Gastrocnemius medialis (tissue), 4 donors: ENCODE measurements at places on chromosomes 11 and 22.
A peak's percentile ranks its signal among the peaks of the same experiment; 100 is the strongest.

DNA sequence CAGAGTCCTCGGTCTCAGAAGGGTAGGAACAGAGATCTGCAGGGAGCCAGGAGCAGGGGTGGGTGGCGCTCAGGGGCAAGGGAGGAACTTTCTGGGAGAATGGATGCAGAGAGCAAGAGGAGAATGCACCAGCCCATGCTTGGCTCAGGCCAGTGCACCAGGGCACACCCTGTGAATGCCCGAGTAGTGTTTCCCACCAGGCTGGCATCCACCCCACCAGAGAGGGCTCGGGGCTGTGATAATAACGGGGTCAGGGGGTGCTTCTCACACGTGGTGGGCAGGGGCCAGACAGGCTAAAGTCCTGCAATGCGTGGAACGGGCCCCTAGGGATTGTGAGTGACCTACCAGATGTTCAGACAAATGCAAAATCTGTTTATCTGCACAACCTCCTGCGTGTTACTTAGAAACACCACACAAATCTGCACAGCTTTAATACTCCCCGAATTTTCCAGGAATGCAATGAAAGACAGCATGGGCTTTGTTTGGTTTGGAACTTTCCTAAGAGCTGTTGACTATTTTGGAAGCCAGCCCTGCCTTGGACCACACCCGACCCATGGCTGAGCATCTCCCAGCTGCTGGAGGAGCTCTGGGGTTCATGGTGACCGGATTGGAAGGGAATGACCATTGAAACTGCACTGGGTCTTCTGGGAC, 368.3 kb downstream of the SHANK2 start:
- DNase-seq: no peak

- DNase-seq: no peak
Observed at GRCh38 chr11:64032050-64032449, 3.7 kb upstream of the FLRT1 start.

DNA sequence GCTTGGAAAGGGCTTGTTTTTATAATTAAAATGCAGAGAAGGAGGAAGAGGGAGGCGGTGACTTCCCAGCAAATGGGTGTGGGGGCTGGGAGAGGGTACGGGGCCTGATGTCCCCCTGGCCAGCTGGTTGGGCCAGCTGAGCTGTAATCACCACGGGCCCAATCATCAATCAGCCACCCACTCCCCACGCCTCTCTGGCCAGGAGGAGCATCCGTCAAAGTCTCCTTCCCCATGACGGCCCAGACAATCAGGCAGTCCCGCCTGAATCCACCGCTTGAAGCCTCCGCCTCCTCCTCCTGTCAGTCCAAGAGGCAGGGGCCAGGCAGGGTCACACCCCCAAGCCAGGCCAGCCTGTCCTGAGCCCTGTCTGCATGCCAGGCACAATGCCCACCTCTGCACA, 13.3 kb upstream of the CABP7 start:
- no peak for DNase-seq

GRCh38 chr11:120908461-120909181, 115.3 kb upstream of the TBCEL start:
- no peak for DNase-seq

DNA sequence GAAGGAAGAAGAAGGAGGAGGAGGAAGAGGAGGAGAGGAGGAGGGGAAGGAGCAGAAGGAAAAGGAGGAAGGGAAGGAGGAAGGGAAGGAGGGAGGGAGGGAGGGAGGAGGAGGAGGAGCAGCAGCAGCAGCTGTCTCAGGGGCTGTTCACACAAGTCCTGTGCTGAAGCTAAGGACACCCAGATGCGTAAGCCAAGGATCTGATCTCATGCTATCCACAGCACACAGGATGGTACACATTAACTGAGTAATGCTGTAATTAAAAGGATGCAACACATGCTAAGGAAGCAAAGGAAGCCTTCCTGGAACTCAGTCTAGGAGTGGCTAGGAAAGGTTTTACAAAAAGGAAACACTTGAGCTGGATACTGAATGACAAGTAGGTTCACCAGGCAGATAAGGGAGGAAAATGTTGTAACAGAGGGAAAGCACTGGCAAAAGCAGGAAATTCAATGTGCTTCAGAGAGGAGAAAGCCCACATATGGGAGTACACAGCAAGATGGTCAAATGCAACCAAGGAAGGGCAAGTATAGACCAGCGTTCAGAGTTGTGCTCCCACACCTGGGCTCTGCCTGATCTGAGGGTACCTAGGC, 32.0 kb downstream of the TRIM66 start:
- DNase-seq: no peak

DNA sequence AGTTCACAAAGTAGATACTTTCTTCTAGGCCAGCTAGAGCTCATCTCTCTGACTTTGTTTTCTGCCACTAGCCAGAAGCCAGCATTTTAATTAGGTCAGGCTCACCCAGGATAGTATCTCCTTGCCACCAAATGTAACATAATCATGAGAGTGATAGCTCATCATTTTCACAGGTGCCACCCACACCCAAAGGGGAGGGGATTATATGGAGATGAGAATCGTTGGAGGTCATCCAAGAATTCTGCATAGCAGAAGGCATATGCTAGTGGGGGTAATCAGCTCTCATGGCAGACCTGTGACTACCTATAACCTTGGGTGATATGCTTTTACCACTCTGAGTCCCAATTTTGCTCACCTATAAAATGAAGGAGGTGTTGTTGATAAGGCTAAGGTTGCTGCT, 523.0 kb downstream of the METTL15 start:
- DNase-seq: no peak

- DNase-seq: no peak
Observed at GRCh38 chr11:66546966-66547661, 411 bp downstream of the ACTN3 start.

DNA sequence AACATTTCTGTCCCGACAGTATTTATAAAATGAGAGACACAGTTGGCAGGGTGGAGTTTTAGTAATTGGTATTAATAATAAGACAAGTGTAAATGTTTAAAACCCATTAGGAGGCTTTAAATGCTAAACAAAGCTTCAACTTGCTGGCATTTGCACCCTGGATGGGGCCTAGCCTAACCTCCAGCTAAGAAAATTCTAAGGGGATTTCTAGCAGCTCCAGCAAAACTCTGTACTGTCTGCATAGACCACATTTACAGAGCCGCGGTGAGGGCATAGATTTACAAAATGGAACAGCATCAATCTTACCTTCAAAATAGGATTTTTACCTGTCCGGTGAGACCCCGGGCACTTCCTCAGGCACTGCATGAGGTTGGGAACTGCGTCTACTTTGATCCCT, 113.9 kb upstream of the ANO1 start:
- no peak for DNase-seq

- no peak for DNase-seq
Observed at GRCh38 chr11:83441171-83441570, 155.0 kb upstream of the CCDC90B start.

- no peak for DNase-seq
Observed at GRCh38 chr22:44341431-44342346, 28.9 kb upstream of the SHISAL1 start.

- DNase-seq: no peak
Observed at GRCh38 chr11:79691445-79691844, 250.6 kb upstream of the TENM4 start.

DNA sequence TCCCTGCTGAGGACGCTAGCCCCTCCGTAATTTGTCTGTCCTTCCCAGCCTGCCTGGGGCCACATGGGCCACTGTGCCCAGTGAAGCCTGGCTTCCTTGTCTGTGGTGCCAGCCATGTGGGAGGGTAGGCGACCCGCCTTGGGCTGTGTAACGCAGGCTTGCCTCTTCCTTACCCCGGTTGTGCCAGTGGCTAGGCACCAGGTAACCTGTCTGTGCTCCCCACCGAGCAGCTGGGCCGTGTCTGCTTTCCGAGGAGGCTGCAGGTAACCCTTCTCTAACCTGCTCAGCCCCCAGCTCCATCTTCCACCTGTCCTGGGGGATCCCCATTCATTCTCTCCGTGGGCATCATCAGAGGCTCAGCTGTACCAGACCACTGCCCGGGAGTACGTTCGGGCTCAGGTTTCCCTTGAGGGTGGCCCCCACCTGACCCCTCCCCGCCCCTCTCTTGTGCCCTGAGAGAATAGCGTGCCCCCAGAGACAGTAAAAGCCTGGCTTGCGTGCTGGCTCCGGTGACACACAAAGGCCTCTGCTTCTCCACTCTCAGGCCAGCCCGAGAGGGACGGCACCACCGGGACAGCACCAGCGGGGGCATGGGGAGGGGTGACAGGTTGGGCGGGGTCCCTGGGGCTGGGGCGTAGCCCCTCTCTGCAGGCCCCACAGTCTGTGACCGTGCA, 79.1 kb downstream of the CDKN1C start:
- peak; percentile 1 for DNase-seq
